ENCODE measurements at places on chromosomes 6 and 20. TPM values are rescaled to one million over a fixed set of nuclear protein-coding genes. Genes with fewer than 3 reads are reported as not detected.

GRCh38 chr6:27176096-27176495 is 71.4 kb upstream of the PRSS16 start:
- H3K4me1 ChIP-seq, result peaks cover 27% of the 10 kb centered on the region

DNA sequence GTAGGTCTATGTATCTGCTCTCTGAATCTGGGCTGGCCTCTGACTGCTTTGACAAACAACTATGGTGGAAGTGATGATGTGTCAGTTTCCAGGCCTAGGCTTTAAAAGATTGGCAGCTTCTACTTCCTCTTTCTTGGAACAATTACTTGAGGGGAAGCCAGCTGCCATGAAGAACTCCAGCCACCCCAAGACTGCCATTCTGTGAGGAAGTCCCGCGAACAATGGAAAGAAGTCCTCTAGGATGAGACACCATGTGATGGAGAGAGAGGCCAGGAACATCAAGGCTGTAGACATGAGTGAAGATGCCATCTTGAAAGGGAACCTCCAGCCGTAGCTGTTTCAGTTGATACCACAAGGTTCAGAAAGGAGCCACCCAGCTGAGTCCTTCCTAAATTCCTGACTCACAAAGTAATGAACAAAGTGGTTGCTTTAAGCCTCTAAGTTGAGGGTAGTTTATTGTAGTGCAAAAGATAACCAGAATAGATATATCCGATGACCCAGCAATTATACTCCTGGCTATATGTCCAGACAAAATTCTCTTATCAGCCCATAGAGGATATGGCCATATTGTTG is 15.3 kb upstream of the TCF15 start:
- H3K27me3 ChIP-seq, result peaks cover 32% of the 10 kb centered on the region
- H3K36me3 ChIP-seq, result no peaks in the 10 kb centered on the region
- peaks cover 4% of the 10 kb centered on the region for H3K4me1 ChIP-seq

DNA sequence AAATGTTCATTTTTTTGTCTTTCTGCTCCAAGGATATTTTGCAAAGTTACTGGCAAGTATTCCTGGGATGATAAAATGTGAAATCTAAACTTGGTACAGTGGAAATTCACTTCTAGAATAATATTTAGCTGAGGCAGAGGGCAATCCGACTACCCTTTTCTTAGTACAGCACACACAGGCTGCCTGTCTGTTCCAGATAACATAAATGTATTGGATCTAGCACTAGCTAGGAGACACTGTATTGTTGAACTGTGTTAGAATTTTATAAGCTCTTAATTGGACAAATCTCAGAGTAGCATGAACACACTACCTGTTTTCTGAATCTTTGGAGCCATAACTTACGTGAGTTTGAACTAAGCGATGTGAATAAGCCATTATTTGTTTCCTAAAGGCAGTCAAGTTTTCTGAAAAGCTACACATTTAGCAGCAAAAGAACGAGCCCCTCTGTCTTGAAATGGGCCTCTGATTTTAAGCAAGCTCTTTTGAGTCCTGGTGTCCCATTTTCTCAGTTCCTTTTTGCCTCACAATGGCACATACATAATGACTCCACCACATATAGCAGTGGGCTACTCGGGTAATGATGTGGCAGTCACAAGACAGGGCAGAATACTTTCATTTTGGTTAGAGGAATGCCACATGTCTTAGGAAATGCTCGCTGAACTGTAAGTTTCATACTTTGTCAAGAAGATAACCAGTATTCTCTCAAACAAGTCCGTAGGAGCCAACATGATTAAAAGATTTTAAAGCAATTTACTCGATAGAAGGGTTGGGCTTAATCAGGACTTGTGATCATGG is 116.5 kb upstream of the ESR1 start:
- H3K27me3 ChIP-seq, result no peaks in the 10 kb centered on the region
- H3K4me3 ChIP-seq, result no peak overlapping the region
- no peak overlapping the region for H3K27ac ChIP-seq
- no peak for DNase-seq
- peaks cover 13% of the 10 kb centered on the region for H3K4me1 ChIP-seq

DNA sequence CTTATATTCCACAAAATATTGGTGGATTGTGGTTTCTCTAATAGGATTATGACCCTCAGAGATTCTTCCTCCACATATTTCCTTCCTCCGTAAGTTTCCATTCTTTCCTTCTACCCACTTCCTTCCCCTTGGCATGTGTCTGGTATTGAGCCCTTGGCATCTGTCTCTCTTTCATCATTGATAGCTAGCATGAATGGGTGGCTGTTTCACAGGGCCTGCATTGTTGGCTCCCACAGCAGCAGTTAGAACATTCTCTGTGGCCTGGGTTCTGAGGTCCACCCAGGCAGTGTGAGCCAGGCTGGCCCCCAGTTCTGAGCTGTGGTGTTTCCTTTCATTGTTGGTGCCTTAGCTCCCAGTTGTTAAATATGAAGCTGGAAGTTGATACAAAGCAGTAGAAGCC is 125.3 kb downstream of the ANKS1A start:
- H3K36me3 ChIP-seq, result peaks cover under 1% of the 10 kb centered on the region
- H3K27me3 ChIP-seq, result no peaks in the 10 kb centered on the region
- H3K4me1 ChIP-seq, result peaks cover 27% of the 10 kb centered on the region
- no peak for DNase-seq

- H3K4me3 ChIP-seq, result no peak overlapping the region
- H3K36me3 ChIP-seq, result no peaks in the 10 kb centered on the region
- no peaks in the 10 kb centered on the region for H3K4me1 ChIP-seq
- no peak for DNase-seq
These were observed 402.7 kb upstream of the AGPAT4 start for GRCh38 chr6:161676586-161676985.

DNA sequence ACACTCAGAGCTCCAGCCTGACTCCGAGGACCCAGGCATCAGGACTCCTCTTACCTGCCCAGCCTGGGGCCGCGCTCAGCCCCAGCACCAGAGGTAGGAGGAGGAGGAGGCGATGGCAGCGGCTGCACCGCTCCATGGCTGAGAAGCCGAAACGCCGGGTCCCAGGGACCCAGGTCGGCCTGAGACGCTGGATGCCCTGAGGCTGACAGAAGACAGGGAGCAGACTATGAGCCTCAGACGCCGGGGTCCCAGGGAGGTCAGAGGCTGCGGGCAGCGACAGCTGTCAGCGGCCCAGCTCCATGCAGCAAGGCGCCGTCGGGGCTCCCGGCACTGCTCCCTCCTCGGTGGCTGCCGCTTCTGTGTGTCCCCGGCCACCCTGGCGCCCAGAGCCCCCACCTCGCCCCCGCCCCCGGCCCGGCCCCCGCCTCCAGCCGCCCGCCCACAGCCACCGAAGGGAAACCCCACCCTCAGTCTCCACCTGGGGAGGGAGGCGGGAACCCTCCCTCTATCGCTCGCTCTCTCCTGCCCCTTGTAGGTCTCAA is at the start of gene COL11A2:
Gene COL11A2, minus strand, starts transcription at position 363 of the 542 bp plus-strand sequence. Its CDS starts 227 bp downstream, at position 136.
- H3K36me3 ChIP-seq, result peaks cover 15% of the 10 kb centered on the region
- peak within 1 kb of the TSS; percentile 84 for H3K4me3 ChIP-seq
- H3K27me3 ChIP-seq, result peaks cover 48% of the 10 kb centered on the region
- DNase-seq, result peak; percentile 36

- no peak for DNase-seq
- peaks cover 14% of the 10 kb centered on the region for H3K4me1 ChIP-seq
- H3K4me3 ChIP-seq, result no peak overlapping the region
- H3K27ac ChIP-seq, result peak overlapping the region; percentile 75
These were observed 209.3 kb upstream of the TAB2 start for GRCh38 chr6:149108038-149108748.

- DNase-seq, result no peak
- no peaks in the 10 kb centered on the region for H3K4me1 ChIP-seq
- H3K27ac ChIP-seq, result no peak overlapping the region
- H3K36me3 ChIP-seq, result peaks cover 3% of the 10 kb centered on the region
These were observed 153.9 kb downstream of the LPA start for GRCh38 chr6:160510199-160510598.

GRCh38 chr6:31079656-31080261 is 32.6 kb downstream of the C6orf15 start:
- H3K36me3 ChIP-seq, result no peaks in the 10 kb centered on the region
- no peaks in the 10 kb centered on the region for H3K4me1 ChIP-seq
- no peak overlapping the region for H3K27ac ChIP-seq
- peak; percentile 69 for DNase-seq

- peak overlapping the region; percentile 76 for H3K27ac ChIP-seq
- peak overlapping the region; percentile 90 for H3K4me3 ChIP-seq
These were observed 41.5 kb downstream of the ELMO2 start for GRCh38 chr20:46364670-46365486.

Gene C6orf118
- total RNA-seq, result 8.2 TPM

Gene MCM9
- total RNA-seq, result 20.7 TPM

Gene BTN1A1
- not detected for total RNA-seq

Gene RIMS1
- 4.5 TPM for total RNA-seq

Gene TRDN
- not detected for total RNA-seq

Gene SCGN
- not detected for total RNA-seq

Gene RUNX2
- total RNA-seq, result 0.16 TPM

Gene IMPG1
- total RNA-seq, result not detected

Gene FRS3
- total RNA-seq, result 7.1 TPM
